HepG2 (cell line): ENCODE measurements at places on chromosomes 2 and 18. TPM values are rescaled to one million over a fixed set of nuclear protein-coding genes. Genes with fewer than 3 reads are reported as not detected.

The EVX2 gene
- not detected in 2 replicates for total RNA-seq

The RAB3GAP1 gene
- total RNA-seq, result 48.8 and 61.5 TPM in 2 replicates

The USP37 gene
- 30.6 and 36.2 TPM in 2 replicates for total RNA-seq

The SP5 gene
- 86.9 and 119 TPM in 2 replicates for total RNA-seq

The C1QL2 gene
- not detected in 2 replicates for total RNA-seq

The FSHR gene
- not detected in 2 replicates for total RNA-seq

The MAP2 gene
- total RNA-seq, result not detected in 2 replicates

The GATA6 gene
- total RNA-seq, result 2.9 and 3.2 TPM in 2 replicates

The TMBIM1 gene
- total RNA-seq, result 69.7 and 139 TPM in 2 replicates

The THOC1 gene
- total RNA-seq, result 47.3 and 56.7 TPM in 2 replicates

The LIMS4 gene
- 0.88 and 1.1 TPM in 2 replicates for total RNA-seq

The PARD6G gene
- 7.2 and 7.4 TPM in 2 replicates for total RNA-seq

The IDH1 gene
- 1,077 and 1,654 TPM in 2 replicates for total RNA-seq

The FHL2 gene
- total RNA-seq, result 1.9 and 2.3 TPM in 2 replicates

The SIX3 gene
- not detected in 2 replicates for total RNA-seq

The RGPD6 gene
- 28.4 and 33.2 TPM in 2 replicates for total RNA-seq

The C2orf78 gene
- not detected in 2 replicates for total RNA-seq
